ENCODE measurements at places on chromosomes 3 and 15.

- no peak for DNase-seq
Measured at GRCh38 chr15:61198722-61199121, 30.4 kb downstream of the RORA start.

DNA sequence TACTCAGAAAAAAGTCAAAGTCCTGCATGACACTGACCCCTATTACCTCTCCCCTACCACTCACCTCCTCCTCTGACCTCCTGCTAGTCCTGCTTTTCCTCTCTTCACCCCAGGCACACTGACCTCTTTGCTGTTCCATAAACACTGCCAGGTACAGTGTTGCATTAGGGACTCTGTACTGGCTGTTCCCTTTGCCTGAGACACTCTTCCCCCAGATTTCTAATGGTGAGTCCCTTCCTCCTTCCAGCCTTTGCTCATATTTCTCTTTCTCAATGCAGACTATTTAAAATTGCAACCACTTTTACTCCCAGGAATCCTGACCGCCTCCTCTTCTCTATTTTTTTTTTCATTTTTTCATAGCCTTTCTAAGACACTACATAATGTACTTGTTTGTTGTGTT is 36.3 kb upstream of the UBE2E2 start:
- no peak for DNase-seq

DNA sequence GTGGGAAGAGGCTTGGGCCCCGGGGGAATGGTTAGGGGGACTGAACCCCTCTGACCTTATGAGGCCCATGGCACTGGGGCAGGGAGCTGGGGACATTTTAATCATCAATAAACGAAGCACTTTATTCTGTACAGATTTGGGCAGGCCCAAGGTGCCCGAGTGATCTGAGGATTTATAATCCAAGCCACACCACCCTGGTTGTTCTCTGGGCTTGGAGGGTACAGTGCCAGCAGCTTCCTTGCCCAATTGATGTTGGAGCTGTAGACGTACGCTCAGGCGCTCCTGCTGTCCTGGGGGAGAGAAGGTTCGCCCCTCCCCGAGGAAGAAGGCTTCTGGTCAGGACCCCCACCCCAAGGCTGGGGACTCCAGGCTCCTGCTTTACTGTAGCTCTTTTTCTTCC is 12.5 kb downstream of the ZBTB47 start:
- no peak for DNase-seq

GRCh38 chr15:59349680-59350420 is 22.8 kb downstream of the MYO1E start:
- peak; percentile 83 for DNase-seq

- no peak for DNase-seq
Measured at GRCh38 chr3:141538568-141539240, 51.9 kb downstream of the RASA2 start.

- no peak for DNase-seq
Measured at GRCh38 chr3:14507757-14508504, 32.2 kb downstream of the GRIP2 start.

- DNase-seq, result peak; percentile 75
Measured at GRCh38 chr15:59313641-59314332, 58.9 kb downstream of the MYO1E start.

DNA sequence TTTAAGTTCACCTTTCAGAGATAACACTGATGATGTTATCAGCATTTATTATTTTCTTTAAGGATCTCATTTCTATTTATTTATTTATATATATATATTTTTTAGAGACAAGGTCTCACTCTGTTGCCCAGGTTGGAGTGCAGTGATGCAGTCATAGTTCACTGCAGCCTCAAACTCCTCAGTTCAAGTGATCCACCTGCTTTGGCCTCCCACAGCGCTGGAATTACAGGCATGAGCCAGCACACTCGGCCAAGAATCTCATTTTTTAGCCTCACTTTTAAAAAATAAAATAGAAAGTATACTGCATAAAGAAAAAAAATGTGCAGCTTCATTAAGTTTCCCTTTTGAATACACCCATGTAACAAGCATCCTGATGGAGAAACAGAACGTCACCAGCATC is 35.6 kb downstream of the PLA2G4D start:
- no peak for DNase-seq

GRCh38 chr15:52439470-52439869 is 89.2 kb downstream of the MYO5A start:
- DNase-seq, result no peak

GRCh38 chr15:57425842-57426241 is 49.5 kb downstream of the CGNL1 start:
- DNase-seq, result no peak

- peak; percentile 28 for DNase-seq
Measured at GRCh38 chr15:50109076-50109987, 9.7 kb downstream of the ATP8B4 start.

DNA sequence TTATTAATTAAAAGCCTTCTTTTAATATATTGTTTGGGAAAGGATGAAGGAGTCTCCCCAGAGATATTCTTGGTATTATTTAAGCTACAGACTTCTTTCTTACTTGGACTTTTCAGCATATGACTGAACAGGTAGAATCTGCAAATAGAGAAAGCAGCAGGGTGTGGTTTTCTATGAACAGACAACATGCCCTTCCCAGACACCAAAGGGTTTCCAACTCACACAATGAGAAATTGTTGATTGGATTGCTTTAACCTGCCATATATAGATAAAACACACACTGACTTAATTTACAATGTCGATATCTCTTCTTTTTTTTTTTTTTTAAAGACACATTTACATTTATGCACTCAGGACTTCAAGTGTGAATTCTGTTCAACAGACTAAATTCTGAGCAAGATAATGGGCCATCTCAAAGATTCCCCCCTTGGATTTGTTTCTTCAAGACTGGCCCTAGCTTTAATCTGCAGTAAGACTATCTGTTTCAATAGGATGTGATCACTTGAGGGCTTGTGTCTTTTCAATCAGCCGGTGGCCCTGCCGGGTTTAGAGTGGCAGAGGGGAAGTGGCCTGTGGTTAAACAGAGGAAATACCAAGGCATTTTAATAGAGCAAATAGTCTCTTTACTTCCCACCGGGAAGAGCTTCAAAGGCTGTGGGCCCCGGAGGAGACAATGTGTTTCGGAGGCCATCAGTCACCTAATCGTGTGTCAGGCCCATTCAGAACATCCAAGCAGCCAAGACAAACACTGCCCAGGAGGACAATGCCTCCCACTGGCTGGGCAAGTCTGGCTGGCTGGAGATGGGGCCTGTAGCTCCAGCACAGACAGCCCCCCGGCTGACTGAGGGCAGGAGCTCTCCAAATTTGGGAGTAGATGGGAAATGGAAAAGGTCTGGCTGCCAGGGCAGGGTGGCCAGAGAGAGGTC is 6.1 kb downstream of the IL17RD start:
- no peak for DNase-seq

GRCh38 chr3:172711454-172711795 is 558 bp upstream of the NCEH1 start:
- peak; percentile 76 for DNase-seq

- no peak for DNase-seq
Measured at GRCh38 chr3:12034440-12034839, 30.3 kb downstream of the SYN2 start.

DNA sequence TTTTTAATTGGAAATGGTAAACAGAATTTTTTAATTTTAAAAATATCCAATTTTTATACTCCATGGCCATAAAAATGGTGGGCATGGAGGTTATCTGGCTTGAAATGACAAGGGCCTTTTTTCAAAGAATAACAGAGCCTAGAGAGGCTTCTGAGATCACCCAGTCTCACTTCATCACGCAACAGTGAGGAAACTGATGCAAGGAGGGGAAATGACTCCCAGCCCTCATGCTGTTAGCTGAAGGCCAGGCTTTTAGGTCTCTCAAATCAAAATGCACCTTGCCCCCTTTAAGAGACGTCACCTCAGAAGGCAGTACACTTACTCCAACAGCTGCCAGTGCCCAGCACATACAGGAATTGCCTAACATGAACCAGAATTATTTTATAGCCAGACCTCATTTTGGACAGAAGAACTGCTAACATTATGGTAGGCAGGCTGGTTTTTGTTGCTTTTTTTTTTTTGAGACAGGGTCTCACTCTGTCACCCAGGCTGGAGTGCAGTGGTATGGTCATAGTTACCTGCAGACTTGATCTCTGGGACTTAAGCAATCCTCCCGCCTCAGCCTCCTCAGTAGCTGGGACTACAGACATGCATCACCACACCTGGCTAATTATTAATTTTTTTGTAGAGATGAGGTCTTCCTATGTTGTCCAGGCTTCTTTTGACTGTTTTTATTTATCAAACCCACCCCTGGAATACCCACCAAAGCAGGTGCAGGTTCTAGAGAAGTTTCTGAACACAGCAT is 9.1 kb downstream of the RAB43 start:
- peak; percentile 49 for DNase-seq

- no peak for DNase-seq
Measured at GRCh38 chr3:76010252-76010651, 224.9 kb upstream of the ZNF717 start.

- DNase-seq, result no peak
Measured at GRCh38 chr3:11779626-11780025, 67.1 kb downstream of the TAMM41 start.

GRCh38 chr3:193548406-193548805 is 6.3 kb downstream of the ATP13A4 start:
- DNase-seq, result no peak

DNA sequence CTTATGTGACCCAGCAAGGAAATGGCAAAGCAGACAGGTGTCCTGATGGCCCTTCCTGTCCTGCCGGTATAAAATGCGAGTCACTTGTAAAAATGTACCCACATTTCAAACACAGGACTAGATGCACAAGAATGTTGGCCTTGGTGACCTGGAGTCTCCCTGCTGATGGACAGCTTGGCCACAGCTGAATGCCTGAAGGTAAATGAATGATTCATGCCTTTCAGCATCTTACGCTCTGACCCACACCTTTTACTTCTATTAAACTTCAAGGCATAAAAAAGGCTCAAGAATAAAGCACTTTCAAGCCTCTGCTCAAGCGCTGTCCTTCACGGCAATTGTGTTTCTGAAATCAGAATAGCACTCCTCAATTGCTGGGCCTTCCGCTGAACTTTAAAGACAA is 228.0 kb upstream of the SLCO3A1 start:
- no peak for DNase-seq

DNA sequence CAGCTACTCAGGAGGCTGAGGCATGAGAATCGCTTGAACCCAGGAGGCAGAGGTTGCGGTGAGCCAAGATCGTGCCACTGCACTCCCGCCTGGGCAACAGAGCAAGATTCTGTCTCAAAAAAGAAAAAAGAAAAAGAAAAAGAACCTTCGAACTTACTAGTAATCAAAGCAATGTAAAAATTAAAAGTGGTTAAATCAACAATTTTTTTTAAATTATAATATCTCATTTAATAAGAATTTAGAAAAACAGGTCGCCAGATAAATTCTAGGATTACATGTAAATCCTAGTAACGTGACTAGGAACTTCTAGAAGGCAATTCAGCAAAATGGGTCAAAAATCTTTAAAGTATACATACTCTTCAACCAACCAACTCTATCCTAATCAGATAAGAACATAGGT is 37.2 kb downstream of the GSK3B start:
- no peak for DNase-seq

GRCh38 chr15:28967990-28968389 is 82.2 kb downstream of the APBA2 start:
- DNase-seq, result no peak

GRCh38 chr3:134718726-134719125 is 67.9 kb upstream of the KY start:
- DNase-seq, result no peak

GRCh38 chr15:29800491-29801366 is 21.5 kb downstream of the TJP1 start:
- no peak for DNase-seq

GRCh38 chr3:115248274-115248673 is 101.2 kb upstream of the ZBTB20 start:
- DNase-seq, result no peak

GRCh38 chr3:117479095-117479494 is 769.5 kb downstream of the TUSC7 start:
- no peak for DNase-seq

DNA sequence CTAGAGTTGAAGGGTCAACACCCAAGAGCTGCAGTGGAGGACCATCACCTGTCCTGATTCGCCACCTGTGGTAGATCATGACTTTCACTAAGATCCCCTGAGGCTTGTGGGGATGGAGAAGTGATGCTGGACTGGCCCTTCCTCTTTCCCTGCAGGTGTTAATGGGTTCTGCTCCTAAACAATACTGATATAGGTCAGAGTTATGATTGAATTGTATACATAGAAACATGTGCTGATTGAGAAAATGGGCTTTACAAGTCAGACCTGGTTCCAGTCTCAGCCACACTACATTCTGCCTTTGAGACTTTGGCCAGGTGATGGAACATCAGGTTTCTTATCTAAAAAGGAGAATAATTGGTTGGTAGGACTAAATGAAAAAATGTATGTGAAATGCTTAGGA is 418.9 kb upstream of the TPRG1 start:
- DNase-seq, result no peak

DNA sequence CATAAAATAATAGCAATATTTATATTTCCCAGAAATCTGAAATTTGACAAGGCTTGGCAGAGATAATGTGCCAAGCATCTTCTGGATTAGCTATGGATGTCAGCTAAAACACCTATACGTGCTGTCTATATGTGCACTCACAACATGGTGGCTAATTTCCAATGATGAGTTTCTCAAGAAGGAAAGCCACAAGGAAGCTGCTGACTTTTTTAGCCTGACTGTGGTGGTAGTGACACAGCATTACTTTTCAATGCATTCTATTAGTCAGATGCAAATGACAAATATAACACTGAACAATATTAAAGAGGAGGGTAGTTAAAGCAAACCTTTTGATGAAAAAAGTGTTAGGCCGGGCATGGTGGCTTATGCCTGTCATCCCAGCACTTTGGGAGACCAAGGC is 101.7 kb upstream of the CCDC54 start:
- no peak for DNase-seq

DNA sequence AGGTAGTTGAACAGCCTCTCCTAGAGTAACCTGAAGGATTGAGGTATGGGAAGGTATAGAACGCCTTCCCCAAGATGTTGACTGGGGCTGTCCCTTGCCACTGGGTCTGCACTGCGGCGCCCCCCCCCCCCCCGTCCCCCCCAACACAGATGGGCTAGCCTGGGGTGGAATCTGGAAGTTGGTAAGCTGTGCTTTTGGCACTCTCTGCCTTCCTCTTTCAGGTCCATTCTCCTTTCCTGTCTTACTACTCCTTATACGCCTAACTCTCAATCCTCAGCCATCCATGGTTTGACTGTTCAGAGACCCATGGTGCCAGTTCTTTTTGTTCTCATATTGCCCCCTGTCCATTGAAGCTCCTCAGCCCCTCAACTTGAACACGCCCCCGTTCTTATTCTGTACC is 42.8 kb downstream of the MAP2K1 start:
- DNase-seq, result no peak

DNA sequence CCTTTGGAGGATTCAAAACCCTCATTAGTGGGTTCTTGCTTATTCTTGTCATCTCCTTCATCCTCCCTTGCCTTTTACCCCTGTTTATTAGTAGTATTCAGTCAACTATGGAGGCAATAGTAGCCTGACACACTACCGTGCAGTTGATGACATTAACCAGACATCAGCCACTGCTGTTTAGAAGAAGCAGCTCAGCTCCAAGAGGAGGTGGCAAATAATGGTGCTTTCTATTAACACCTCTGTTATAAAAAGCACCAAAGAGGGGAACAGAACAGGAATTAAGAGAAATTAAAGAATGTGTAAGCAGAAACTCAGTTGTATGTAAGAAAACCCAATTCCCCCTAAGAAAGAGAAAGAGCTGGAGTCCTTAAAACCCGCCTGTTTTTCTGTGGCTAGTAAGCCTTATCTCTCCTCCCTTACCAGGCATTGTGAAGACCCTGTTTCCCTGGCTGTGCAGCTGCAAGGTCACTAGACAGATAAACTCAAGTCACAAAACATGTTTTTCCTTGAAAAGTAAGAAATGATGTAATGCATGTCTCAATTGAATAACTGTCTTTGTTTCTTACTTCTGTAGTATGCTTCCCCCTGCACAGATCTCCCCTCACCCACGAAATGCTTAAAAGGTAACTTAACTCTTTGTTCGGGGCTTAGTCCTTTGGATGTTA is 21.2 kb downstream of the CCR4 start:
- DNase-seq, result no peak
